ENCODE measurements at places on chromosomes 16 and 17.

- no peak for DNase-seq
Measured at GRCh38 chr17:39954876-39955275, 7.9 kb upstream of the GSDMA start.

GRCh38 chr17:47801176-47801765, 20.3 kb downstream of the OSBPL7 start:
- DNase-seq, result no peak

DNA sequence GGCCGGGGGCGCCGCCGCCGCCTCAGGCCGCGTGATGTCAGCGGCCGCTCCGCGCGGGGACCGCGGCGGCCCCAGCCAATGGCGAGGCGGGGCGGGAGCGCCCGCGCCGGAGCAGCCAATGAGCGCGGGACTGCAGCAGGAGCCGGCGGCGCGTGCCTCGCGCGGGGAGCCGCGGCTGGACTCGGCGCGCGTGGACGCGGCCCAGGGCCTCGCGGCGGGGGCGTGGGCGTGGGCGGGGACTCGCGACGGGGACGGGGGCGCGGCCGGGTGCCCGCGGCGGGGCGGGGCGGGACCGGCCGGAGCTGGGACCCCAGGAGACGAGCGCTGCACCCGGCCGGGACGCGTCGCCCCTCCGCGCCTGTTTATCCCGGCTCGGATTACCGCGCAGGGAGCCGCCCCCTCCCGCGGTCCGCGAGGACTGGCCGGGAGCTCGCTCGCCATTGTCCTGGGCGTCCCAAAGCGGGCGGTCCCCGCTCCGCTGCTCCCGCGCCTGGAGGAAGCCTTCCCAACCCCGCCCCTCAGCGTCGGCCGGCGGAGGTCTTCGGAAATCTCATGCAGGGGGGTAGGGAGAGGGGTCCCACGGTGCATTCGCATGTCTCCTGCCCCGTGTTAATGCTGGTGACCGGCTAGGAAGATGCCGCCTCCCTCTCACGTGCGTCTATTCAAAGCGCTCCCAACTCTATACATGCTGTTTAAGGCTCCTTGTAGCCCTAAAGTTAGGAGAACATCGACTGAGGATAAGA, at the start of gene RNF157:
RNF157 (minus strand) TSS at position 33 of the 743 bp plus-strand sequence. CDS start 253 bp downstream, outside the sequence.
- DNase-seq, result no peak

GRCh38 chr17:385178-385835, 32.7 kb upstream of the RPH3AL start:
- no peak for DNase-seq

GRCh38 chr16:85473909-85474620, 139.1 kb upstream of the GSE1 start:
- no peak for DNase-seq

- peak; percentile 46 for DNase-seq
Measured at GRCh38 chr16:88782454-88783390, 2.3 kb downstream of the PIEZO1 start.

DNA sequence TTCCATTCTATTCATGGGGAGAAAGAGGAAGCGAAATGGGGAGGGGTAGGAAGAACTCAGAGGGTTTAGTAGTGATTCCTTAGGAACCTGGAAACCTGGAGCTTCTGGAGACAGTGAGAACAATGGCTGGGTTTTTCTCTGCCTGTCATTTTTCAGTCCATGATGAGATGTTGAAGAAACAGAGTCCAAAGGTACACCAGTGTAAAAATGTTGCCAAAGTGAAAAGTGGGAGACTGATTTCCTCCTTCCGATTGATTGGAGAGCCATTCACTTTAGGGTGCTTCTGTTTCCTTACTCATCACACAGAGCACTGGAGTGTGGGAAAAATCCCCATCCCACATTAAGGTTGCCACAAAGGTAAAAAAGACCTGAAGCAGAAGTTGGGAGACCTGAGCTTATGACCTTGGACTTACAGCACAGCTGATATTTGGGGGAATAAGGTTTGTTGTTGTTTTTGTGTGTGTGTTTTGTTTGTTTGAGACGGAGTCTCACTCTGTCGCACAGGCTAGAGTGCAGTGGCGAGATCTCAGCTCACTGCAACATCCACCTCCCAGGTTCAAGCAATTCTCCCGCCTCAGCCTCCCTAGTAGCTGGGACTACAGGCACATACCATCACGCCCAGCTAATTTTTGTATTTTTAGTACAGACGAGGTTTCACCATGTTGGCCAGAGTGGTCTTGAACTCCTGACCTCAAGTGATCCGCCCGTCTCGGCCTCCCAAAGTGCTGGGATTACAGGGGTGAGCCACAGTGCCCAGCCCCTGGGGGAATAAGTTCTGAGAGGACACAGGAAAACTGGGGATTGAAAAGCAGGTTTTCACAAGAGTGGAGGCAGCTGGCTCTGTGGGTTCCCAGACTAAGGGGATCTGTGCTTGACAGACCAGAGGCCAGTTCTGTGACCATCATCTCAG, 1.4 kb upstream of the DHX8 start:
- DNase-seq, result no peak

DNA sequence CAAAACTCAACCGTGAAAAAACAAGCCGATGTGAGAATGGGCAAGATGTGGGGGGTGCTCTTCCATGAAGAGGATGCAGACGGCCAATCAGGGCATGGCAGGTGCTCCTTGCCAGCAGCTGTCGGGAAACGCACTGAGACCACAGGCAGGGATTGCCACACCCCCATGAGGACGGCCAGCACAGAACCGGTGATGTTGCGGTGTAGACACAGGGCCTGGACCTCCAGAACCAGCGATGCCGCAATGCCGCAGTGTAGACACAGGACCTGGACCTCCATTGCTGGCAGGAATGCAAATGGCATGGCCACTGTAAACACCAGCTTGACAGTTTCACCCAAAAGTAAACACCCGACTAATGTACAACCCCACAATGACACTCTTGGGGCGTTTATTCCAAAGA, 164.9 kb downstream of the BANP start:
- no peak for DNase-seq

GRCh38 chr17:21474815-21475214, 98.7 kb downstream of the KCNJ12 start:
- no peak for DNase-seq

- DNase-seq, result peak; percentile 50
Measured at GRCh38 chr16:56657555-56658326, at the start of gene MT1F. Gene MT1F, plus strand, starts transcription at chr16:56657959. Its CDS starts 100 bp downstream, at chr16:56658059.

DNA sequence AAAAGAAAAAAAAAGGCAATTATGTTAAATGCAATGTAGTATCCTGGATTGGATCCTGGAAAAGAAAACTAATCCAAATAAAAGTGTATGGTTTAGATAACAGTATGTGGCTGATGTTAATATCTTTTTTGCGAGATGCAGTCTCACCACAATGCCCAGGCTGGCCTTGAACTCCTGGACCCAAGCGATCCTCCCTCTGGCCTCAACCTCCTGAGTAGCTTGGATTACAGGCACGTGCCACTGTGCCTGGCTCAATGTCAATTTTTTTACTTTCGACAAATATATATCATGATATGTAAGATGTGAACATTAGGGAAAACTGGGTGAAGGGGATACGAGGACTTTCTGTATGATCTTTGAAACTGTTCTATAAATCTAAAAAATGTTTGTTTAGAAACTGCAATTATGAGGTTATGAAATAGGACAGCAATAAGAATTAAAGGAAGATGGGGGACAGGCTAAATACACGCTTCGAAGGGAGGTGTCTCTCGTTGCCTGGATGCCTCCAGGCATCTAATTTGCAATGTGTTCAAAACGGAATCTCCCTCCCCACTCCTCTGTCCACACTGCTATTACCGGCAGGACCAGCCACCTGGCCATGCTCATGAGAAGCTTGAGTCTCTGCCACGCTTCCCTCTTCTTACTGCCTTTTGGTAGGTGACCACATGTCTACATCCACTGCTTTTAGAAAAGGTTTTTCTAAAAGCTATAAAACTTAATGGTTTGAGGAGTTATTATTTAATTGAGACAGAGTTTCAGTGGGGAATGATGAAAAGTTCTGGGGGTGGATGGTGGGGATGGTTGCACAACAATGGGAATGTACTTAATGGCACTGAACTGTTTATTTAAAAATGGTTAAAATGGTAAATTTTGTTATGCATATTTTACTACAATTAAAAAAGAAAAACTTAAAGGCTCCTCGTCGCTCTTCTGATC, 15.2 kb downstream of the UBE2O start:
- no peak for DNase-seq

DNA sequence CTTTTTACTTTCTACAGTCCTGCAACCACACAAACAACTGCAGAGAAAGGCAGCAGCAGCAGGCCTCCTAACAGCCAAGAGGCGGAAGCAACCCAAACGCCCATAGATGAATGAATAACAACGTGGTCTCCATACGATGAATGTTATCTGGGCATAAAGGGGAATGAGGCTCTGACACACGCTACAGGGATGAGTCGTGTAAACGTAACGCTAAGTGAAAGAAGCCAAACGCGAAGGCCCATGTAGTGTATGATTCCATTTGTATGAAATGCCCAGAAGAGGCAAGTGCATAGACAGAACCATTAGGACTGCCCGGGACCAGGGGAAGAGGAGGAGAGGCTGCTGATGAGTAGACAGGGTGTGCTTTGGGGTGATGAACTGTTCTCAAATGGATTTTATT, 94.8 kb upstream of the DNAH17 start:
- DNase-seq, result no peak

DNA sequence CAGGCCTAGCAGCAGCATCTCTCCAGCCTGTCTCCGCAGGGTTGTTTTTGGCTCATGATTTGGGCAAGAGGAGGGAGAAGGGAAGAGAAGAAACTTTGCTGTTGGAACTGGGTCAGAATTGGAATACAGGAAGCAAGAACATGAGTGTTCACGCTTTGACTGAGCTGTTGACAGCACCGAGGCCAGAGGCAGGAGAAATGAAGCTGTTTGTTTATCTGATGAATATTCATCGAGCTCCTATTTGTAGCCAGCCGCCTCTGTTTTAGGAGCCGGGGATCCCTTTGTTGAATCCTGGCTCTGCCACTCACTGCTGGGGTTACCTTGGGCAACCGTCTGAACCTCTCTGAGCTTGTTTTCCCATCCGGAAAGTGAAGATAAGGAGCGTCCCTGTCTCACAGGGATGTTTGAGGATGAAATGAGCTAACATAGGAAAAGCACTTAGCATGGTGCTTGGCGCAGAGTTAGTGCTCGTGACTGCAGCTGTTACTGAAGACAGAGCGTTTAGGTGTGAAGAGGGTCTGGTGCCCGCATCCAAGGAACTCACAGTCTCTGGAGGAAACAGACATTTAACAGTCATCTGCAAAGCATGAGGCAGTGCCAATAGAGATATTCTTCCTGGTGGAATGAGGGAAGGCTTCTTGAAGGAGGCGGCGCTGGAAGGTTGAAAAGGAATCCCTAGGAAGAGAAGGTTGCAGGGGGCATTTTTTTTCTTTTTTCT, 29.2 kb downstream of the RAP1GAP2 start:
- no peak for DNase-seq

- DNase-seq, result no peak
Measured at GRCh38 chr16:15772579-15773293, 84.1 kb downstream of the MYH11 start.

GRCh38 chr16:72013888-72014581, 5.5 kb downstream of the DHODH start:
- no peak for DNase-seq
